ENCODE measurements at places on chromosomes 2 and 18.
A peak's percentile ranks its signal among the peaks of the same experiment; 100 is the strongest.

DNA sequence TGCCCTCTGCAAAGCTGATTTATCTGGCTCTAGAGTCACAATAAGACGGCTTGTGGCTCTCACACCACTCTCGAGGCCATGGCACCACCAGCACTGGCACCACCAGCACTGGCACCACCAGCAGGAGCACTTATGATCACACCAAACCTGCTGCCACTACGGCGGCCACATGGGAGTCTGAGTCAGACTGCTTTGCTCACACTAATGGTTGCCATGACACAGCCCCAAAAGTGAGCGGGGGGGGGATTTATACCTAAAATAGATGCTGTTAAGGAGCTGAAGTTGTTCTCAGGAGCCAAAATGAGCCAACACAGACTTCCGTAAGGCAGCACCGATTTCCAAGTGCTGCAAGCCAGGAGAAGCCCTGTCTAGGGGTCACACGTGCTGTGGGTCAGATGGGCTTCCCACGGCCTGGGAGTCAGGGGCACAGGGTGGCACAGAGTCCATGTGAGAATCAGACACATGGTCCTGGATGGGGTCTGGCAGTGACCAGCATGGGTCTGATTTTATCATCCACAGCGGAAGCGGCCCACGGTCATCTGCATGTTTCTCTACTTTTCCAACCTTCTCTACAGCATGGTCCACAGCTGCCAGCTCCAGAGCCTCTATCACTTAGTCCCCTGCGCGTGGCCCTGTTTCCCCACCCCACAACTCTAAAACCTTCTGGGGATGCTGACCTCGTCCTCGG is 16.7 kb downstream of the DNMT3A start:
- DNase-seq, result no peak

- no peak for DNase-seq
These were observed 71.4 kb downstream of the HDAC4 start for GRCh38 chr2:239329284-239329971.

GRCh38 chr2:191637182-191638078 is 40.5 kb upstream of the NABP1 start:
- DNase-seq, result peak; percentile 64

DNA sequence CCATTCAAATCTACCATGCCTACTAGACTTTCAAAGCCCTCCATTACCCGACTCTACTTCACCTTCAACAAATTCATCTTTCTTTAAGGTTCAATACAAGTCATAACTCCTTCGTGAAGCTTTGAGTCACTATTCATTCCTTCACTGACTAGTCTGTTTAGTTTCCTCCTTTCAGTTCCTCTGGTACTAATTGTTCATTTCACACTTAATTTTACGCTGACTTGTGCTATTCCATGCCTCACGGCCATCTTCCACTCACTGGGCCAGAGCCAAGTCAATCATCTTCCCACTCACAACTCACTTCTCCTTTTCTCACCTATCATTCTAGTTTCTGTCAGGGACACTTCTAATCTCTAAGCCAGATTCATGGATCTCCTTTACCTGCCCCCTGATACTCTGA is 136.2 kb downstream of the MTX2 start:
- no peak for DNase-seq

- DNase-seq, result peak; percentile 15
These were observed 1.1 kb downstream of the LDLRAD4 start for GRCh38 chr18:13219593-13220159.

DNA sequence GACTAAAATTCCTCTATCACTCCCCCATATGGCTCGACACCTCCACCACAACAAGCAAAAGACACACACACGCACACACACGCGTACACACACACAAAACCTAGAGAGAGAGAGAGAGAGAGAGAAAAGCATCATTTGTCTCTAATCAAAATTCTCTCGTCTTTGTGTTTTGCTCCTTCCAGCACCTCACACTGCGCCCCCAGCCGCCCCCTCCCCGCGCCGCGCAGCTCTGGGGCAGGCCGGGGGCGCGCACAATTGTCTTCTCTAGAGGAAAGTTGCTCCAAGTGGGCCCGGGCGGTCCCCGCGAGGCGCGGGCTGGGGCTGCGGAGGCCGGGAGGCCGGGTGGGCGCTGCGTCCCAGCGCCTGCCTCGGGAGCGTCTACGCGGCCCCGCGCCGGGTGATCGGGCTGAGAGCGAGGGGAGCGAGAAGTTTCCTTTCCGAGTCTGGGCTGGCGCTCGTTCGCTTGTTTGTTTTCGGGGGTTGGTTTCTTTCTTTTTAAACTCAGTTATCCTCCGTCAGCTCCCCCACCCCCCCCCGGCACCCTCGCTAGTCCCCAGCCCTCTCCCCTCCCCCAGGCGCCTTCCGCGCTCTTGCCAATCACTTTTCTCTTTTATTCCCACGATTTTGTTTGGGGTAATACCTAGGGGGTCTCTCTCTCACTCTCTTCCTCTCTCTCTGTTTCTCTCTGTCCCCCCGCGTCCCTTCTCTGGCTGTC is 4.1 kb downstream of the ZEB2 start:
- peak; percentile 77 for DNase-seq

DNA sequence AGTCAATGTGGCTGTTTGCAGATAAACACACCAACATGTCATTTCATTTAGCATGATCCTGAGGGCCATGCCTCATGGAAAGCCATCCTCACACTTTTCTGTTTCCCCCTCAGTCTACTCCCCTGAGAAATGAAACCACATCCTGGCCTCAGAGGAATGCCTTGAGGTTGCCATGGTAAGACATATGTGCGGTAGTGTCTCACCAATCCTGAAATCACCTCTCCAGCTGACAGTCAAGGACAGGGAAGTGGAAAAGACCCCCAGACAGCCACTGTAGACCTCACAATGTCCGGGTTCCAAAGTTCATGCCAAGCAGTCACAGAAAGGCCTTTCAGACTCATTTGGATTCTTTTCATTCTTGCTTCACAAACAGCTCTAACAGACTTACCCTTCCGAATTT is 175.2 kb upstream of the PKDCC start:
- no peak for DNase-seq

DNA sequence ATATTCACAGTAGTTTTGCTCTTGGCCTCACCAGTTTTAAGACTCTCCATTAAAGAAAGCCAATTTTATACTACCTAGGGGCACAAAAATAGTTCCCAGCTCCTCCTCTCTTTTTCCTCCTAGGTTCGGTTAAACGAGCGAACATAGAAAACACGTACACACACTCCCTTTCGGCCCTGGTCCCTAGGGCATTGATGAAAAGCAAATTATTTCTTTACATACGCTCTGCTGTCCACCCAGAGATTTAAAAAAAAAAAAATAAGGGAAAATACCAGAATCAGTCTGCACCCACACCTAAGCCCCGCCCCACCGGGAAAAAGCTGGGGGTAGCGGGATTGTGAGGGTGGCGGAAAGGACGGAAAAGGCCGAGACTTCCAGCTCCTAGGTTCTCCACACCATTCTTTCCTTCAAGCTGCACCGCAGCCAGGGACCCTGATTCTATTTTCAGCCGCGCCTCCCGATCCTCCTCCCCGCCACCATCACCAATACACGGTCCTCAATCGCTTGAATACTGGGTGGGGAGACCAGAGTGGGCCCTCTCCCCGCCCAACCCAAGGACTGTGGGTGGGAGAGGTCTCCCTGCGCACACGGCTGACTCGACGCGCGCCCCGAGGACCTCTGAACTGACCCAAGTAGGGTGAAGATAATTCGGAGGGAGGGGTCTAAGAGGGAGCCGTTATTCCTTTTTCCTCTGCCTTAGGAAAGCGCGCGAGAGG is 769 bp downstream of the ATF2 start:
- no peak for DNase-seq

- DNase-seq, result no peak
These were observed 5.3 kb downstream of the EPB41L3 start for GRCh38 chr18:5538544-5538943.

GRCh38 chr18:56645415-56646016 is 5.6 kb upstream of the WDR7 start:
- DNase-seq, result peak; percentile 81

DNA sequence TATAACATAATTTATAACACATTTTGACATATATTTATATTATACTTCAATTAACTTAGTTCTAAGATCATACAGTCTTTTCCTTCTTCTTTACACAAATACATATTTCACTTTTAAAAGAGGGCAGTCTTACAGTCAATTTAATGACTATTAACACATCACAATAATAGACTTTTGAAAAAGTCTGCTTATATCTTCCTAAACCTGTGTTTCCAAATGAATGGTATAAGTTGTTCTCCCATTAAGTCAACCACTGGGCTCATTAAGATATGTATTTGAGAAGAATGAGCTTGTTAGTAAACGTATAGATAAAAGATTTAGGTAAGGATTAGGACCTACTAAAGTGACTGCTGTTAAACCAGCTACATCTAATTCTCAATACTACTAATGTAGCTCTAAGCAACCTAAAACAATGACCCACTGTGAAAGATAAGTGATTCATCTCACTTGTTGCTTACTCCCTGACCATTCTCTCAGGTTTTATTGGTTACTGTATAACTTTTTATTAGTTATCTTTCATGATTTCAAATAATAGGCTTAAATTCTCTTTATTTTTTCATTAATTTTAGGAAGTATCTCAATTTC is 27.0 kb downstream of the SLC40A1 start:
- no peak for DNase-seq

Measured in hematopoietic multipotent progenitor cell treated with erythropoietin and hydrocortisone succinate and interleukin-3 and kit ligand, for 6 days (in vitro differentiated cells).